ENCODE measurements at places on chromosomes 1 and 21. TPM values are rescaled to one million over a fixed set of nuclear protein-coding genes. Genes with fewer than 3 reads are reported as not detected.

ZC3H11A gene
- 210 TPM for polyA plus RNA-seq

WNT4 gene
- 5.1 TPM for polyA plus RNA-seq

MYBPH gene
- polyA plus RNA-seq: not detected

ERICH3 gene
- polyA plus RNA-seq: not detected

OVAAL gene
- not detected for polyA plus RNA-seq

ACTL8 gene
- polyA plus RNA-seq: not detected

DCDC2B gene
- polyA plus RNA-seq: not detected

NCF2 gene
- not detected for polyA plus RNA-seq

POU3F1 gene
- polyA plus RNA-seq: 2.6 TPM

PLXNA2 gene
- polyA plus RNA-seq: 30.6 TPM

GFI1 gene
- polyA plus RNA-seq: not detected

HMGN1 gene
- polyA plus RNA-seq: 2,070 TPM

MIXL1 gene
- not detected for polyA plus RNA-seq

CSF3R gene
- polyA plus RNA-seq: not detected

CHODL gene
- polyA plus RNA-seq: 28.8 TPM

MFAP2 gene
- 68.4 TPM for polyA plus RNA-seq

C1orf87 gene
- polyA plus RNA-seq: not detected

GPR161 gene
- 45.5 TPM for polyA plus RNA-seq

CREG1 gene
- polyA plus RNA-seq: 49.9 TPM

CD247 gene
- polyA plus RNA-seq: 0.30 TPM

ID3 gene
- polyA plus RNA-seq: 10.2 TPM

CHRM3 gene
- polyA plus RNA-seq: 0.16 TPM

FAM167B gene
- polyA plus RNA-seq: not detected

ADAMTS1 gene
- polyA plus RNA-seq: 2.7 TPM

PIK3R3 gene
- 125 TPM for polyA plus RNA-seq

FCRL1 gene
- not detected for polyA plus RNA-seq

KIF26B gene
- polyA plus RNA-seq: 7.2 TPM

FGR gene
- polyA plus RNA-seq: not detected
